ENCODE measurements at places on chromosomes 11 and 22.
A peak's percentile ranks its signal among the peaks of the same experiment; 100 is the strongest.

DNA sequence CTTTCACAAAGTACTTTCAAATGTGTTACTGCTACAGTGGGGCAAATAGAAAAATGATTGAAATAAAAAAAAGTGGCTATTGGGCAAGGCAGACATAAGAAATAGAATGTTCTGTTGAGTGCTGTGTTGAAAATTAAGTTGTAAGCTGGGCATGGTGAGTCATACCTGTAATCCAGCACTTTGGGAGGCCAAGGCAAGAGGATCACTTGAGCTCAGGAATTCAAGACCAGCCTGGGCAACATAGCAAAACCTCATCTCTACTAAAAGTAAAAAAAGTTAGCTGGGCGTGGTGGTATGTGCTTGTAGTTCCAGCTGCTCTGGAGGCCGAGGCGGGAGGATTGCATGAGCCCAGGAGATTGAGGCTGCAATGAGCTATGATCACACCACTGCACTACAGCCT, 26.9 kb upstream of the LDHA start:
- DNase-seq = peak; percentile 9

GRCh38 chr11:36289226-36289852, at the start of gene COMMD9:
Gene COMMD9 (minus strand): TSS chr11:36289424. CDS start chr11:36289412, 12 bp downstream.
- peak; percentile 80 for DNase-seq

GRCh38 chr11:77063861-77064260, 2.9 kb upstream of the CAPN5 start:
- DNase-seq = no peak

- no peak for DNase-seq
These were observed 90.3 kb downstream of the TP53I11 start for GRCh38 chr11:44860346-44860745.

GRCh38 chr11:106379712-106380111, 302.2 kb downstream of the AASDHPPT start:
- DNase-seq = no peak

GRCh38 chr11:34495239-34495723, 18.3 kb downstream of the ELF5 start:
- no peak for DNase-seq

GRCh38 chr11:75323609-75324008, 27.9 kb downstream of the ARRB1 start:
- DNase-seq = no peak

DNA sequence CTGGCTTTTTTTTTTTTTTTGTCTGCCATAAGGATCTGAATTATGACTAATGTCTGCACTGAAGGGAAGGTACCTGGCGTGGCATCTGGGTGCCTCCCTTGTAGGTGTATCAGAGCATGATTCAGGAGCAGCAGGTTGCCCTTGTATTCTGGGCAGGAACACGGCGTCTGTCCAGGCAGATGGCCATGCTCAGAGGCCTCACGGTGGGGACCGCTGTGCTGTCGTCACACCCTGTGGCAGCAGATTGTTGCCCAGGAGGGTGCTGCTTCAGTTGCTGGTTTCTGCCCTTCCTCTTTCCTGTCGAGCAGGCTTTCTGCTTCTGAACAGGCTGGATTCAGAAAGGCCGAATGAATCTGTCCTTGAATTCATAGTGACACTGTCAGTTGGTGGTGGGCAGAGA, 11.0 kb downstream of the ZNRF3 start:
- no peak for DNase-seq

DNA sequence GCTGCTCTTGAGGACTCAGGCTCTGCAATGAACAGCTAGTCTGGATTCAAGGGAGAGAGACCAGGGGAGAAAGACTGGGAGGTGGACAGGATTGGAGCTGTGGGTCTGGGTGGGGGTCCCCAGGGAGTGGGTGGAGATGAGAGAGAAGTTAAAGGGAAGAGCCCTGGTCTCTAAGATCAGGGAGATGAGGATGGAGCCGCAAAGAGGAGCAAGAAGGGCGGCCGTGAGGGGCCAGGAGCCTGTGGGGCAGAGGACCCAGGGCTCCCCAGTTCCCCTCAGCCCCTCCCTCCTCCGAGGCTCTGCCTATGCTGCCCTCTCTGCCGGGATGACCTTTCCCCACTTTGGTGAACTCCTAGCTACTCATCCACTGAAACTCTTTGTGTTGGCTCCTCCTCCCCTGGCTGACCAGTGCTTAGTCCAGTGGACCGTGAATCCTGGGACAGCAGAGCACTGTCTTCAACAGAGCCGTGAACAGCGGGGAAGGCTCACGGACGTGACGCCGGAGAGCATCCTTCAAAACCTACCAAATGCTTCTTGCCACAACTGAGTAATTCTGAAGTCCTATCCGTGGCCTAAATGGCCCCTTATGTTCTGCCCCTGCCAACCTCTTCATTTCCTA, 16.4 kb upstream of the RFPL3 start:
- no peak for DNase-seq

GRCh38 chr22:41305646-41306045, 4.3 kb downstream of the ZC3H7B start:
- DNase-seq = no peak

GRCh38 chr11:72860010-72860409, 45.8 kb downstream of the ATG16L2 start:
- no peak for DNase-seq

DNA sequence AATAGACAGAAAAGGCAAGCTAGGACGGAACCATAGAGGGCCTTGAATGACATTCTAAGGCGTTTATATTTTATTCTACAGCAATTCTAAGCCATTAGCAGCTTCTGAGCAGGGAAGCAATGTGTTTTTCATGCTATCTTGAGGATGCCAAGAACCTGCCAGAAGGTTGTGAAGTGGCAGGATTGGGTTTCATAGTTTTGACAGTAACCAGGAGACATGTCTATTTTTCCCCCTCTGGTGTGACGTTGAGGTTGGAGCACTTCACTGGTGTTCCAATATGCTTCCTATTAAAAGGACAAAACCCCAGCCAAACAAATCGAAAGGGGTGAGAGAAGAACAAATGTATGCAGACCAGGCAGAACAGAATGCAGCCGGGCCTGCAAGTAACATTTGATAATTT, 148.2 kb downstream of the SPATA19 start:
- no peak for DNase-seq

DNA sequence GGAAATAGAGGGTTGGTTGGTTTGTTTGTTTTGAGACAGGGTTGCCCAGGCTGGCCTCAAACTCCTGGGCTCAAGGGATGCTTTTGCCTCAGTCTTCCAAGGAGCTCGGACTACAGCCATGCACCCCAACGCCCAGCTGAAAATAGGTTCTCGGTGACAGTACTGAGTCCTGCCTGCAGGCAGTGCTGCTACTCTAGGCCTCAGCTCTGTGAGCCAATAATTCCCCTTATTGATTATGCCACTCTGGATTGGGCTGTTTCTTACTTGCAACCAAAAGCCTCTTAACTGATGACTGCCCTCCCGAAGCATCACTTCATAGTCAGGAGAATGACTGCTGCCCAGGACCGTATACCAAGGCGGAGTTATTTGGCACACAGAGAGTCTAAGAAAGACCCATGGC, 1.2 kb upstream of the C11orf16 start:
- no peak for DNase-seq

- no peak for DNase-seq
These were observed 10.0 kb downstream of the ARFGAP3 start for GRCh38 chr22:42847110-42847509.

GRCh38 chr11:14414470-14415461, 55.8 kb upstream of the RRAS2 start:
- no peak for DNase-seq

DNA sequence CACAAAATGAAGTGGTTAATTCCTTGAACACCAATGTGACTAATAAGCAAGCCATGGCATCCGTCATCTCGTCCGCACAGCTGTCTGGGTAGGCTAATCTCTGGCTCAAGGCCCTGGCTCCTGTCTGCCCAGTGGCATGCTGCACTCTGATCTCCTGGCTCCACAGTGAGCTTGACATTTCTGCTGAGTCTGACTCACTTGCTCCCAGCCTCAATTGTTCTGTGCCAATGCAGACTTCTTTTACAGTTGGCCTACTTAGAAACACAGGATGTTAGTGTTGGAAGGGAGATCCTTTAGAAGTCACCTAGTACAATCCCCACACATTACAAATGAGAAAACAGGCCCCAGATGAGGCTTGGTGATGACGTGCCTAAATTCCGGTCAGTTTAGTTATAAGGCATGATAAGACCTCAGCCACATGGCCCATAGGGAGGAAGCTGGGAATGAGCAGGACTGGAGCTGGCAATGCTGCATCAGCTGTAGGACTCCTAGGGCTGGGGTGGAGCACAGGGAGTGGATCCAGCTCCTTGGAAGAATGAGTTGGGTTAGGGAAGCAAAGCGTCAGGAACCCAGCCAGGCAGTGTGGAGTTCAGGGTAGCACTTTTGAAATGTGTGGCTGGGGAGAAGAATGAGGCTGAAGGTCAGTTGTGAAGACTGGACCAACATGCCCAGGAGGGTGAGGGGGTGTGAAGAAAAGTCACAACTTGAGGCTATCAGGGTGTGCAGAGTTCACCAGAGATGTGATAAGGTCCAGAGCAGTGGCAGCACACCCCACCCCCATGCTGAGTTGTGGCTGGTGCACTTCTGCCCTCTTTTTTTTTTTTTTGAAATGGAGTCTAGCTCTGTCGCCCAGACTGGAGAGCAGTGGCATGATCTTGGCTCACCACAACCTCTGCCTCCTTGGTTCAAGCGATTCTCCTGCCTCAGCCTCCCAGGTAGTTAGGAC, 70.2 kb upstream of the EED start:
- DNase-seq = peak; percentile 88

GRCh38 chr22:24848559-24849168, 42.7 kb downstream of the SGSM1 start:
- no peak for DNase-seq

- no peak for DNase-seq
These were observed at the start of gene FXYD6 for GRCh38 chr11:117876341-117877119. Gene FXYD6 (minus strand): TSS chr11:117876658. CDS start chr11:117842776, 33,882 bp downstream.

DNA sequence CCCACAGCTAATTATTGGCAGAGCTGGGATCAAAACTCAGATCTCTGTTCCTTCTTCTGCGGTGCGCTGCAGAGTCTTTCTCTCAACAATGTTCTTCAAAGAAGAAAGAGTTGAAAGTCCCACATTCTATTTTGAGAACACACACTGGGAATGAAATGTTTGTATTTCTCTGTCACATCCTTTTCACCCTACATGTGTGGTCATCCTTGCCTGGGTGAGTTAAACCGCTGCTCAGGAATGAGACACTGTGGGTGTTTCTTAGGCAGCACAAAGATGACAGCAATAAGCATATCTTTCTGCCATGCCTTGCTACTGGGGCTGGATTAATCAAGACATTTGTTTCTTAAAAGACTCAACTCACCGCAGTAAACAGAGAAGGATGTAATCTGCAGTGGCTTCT, 222.6 kb downstream of the LARGE1 start:
- DNase-seq = no peak

GRCh38 chr11:12270215-12270797, 107.1 kb upstream of the PARVA start:
- no peak for DNase-seq

GRCh38 chr22:38315823-38316363, 1.3 kb downstream of the CSNK1E start:
- no peak for DNase-seq

GRCh38 chr11:9076661-9077060, 14.7 kb downstream of the SCUBE2 start:
- DNase-seq = no peak

- DNase-seq = no peak
These were observed 314.8 kb downstream of the NTM start for GRCh38 chr11:131685206-131685605.

GRCh38 chr11:17972987-17973386, 39.9 kb downstream of the SERGEF start:
- DNase-seq = peak; percentile 75

DNA sequence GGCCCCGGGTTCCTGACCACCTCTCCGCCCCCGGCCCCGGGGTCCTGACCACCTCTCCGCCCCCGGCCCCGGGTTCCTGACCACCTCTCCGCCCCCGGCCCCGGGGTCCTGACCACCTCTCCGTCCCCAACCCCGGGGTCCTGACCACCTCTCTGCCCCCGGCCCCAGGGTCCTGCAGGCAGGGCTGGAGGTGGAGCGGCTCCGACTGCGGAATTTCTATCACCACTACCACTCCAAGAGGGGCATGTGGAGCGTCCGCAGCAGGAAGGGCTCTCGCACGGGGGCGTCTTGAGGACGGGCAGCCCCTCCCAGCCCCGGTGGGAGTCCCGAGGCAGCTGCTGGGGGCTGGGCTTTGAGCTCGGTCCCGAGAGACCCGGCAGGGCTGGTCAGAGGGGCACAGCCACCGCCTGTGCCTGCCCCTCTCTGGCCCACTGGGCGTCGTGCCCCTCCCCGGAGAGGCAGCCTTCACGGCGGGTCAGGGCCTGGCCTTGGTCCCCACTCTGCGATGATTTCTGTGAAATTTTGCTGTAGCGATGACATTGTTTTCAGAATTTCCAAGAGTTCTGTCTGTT, 12.3 kb downstream of the B4GALNT4 start:
- no peak for DNase-seq

GRCh38 chr11:73203322-73203721, 14.8 kb upstream of the P2RY2 start:
- DNase-seq = no peak

DNA sequence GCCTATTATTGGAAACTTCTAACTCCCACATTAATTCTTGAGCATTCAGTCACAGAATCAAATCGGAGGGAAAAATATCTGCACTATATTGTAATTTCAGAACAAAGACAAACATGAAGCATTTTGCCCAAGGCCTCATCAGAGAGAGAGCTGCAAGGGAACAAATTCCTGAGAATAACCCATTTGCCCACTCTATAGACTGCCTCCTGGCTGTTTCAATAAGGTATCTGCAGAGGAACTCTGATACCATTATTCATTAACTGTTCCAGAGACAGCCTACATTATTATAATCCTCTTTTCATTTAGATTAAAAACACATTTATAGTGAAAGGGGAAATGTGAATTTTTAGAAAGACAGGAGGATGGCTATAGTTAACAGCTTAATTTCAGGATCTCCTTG, 663.9 kb downstream of the DLG2 start:
- DNase-seq = no peak

GRCh38 chr11:94171693-94172440, 43.2 kb downstream of the PANX1 start:
- DNase-seq = peak; percentile 14

DNA sequence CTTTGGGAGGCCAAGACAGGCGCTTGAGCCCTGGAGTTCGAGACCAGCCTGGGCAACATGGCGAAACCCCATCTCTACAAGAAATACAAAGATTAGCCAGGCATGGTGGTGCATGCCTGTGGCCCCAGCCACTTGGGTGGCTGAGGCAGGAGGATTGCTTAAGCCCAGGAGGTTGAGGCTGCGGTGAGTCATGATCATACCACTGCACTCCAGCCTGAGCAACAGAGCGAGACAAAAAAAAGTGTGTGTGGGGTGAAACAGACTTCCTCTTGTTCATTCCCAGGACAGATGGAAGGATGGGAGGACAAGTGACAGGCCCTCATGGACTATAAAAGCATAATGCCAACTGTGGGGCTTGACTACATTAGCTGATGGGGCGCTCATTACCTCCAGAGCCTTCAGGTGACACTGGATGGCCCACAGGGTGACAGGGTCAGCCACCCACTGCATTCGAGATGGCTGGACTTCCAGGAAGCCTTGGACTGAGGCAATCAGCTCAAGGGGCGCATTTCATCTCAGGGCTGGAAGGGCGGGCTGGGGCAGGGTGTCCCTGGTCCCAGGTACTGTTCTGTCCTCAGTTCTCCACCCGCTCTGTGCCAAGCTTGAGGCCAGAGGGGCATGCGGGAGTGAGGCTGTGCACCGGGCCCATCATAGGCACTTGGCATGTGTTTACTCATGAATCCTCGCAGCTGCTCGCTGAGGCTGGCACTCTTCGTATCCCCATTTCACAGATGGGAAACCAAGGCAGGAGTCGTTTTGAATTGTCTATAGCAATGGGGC, 12.5 kb downstream of the NPTXR start:
- no peak for DNase-seq
